Progenitor cell of endocrine pancreas (in vitro differentiated cells): ENCODE measurements at places on chromosomes 4 and X. TPM values are rescaled to one million over a fixed set of nuclear protein-coding genes. Genes with fewer than 3 reads are reported as not detected.

The TRAM1L1 gene
- 4.3 and 5.0 TPM in 2 replicates for total RNA-seq

DNA sequence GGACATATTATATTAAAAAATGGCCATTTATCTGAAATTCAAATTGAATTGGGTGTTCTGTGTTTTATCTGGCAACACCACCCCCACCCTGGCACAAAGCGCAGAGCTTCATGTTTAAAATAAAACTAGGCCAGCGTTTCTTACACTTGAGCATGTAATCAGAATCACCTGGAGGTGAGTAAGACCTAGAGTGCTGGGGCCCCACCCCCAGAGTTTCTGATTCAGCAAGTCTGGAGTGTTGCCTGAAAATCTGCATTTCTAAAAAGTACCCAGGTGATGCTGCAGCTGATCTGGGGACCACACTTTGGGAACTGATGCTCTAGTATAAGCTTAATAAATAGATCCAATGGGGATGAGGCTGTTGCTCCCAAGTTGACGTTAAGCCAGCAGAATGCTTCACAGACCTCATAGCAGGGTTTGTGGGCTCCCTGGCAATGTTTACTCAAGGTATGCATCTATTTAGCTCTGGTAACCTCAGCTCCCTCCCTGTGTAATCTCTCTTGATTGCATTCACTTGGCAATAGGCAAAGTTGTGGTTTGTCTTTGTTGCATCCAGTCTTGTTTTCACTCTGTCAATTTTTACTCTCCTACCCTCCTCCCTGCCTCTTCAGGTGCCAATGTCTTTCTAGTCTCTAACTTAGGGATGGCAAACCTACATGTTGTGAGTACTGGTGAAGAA is 99.8 kb upstream of the TEX13D start:
- DNase-seq: no peak
- no peaks in the 10 kb centered on the region for H3K36me3 ChIP-seq
- peaks cover 7% of the 10 kb centered on the region for H3K4me1 ChIP-seq
- no peak overlapping the region for H3K4me3 ChIP-seq
- H3K27me3 ChIP-seq: peaks cover 4% of the 10 kb centered on the region

GRCh38 chr4:115113506-115114106 is at the start of gene NDST4:
Gene NDST4 (minus strand): TSS chr4:115113620. CDS start chr4:115077036, 36,584 bp downstream.
- H3K4me3 ChIP-seq: no peak within 1 kb of the TSS
- no peak within 1 kb of the TSS for H3K27ac ChIP-seq
- no peak for DNase-seq

GRCh38 chrX:153723351-153724251 is 586 bp downstream of the BCAP31 start:
- DNase-seq: peak; percentile 24
- peaks cover 9% of the 10 kb centered on the region for H3K36me3 ChIP-seq
- H3K4me3 ChIP-seq: peak overlapping the region; percentile 80

GRCh38 chr4:22019676-22020075 is 71.1 kb upstream of the KCNIP4 start:
- H3K4me3 ChIP-seq: no peak overlapping the region
- no peaks in the 10 kb centered on the region for H3K36me3 ChIP-seq
- no peaks in the 10 kb centered on the region for H3K4me1 ChIP-seq
- no peak overlapping the region for H3K27ac ChIP-seq
- no peaks in the 10 kb centered on the region for H3K27me3 ChIP-seq
- DNase-seq: no peak

GRCh38 chr4:572594-572993 is 3.5 kb downstream of the TMEM271 start:
- no peak overlapping the region for H3K27ac ChIP-seq
- peaks cover 71% of the 10 kb centered on the region for H3K27me3 ChIP-seq
- peaks cover 4% of the 10 kb centered on the region for H3K4me1 ChIP-seq
- DNase-seq: no peak
- no peaks in the 10 kb centered on the region for H3K36me3 ChIP-seq

DNA sequence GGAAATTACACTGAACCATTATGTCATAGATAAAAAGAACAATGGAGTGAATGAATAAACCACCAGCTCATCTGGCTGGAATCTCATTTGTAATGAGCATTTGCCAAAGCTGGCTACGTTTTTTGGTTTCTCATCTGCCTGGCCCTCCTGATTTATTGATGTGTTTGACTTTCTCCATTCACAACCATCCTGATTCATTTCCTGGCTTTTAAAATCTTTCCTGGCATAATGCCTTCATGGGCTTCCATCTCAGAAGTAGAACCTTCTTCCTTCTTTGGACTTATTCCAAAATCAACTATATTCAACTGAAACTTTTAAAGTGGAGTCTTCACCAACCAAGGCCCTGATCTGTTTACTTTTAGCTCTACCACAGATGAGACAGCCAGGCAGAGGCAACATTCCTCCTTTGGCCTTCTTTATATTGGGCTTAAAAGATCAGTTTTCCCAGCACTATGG is 36.0 kb upstream of the ARSJ start:
- no peak overlapping the region for H3K27ac ChIP-seq
- no peak overlapping the region for H3K4me3 ChIP-seq
- peaks cover 3% of the 10 kb centered on the region for H3K27me3 ChIP-seq
- no peak for DNase-seq

- peaks cover 3% of the 10 kb centered on the region for H3K36me3 ChIP-seq
- H3K4me3 ChIP-seq: no peak overlapping the region
- H3K4me1 ChIP-seq: peaks cover 7% of the 10 kb centered on the region
Observed at GRCh38 chr4:140928880-140929279, 172.7 kb upstream of the TBC1D9 start.
